ENCODE measurements at places on chromosomes 3 and 15. TPM values are rescaled to one million over a fixed set of nuclear protein-coding genes. Genes with fewer than 3 reads are reported as not detected.

- no peaks in the 10 kb centered on the region for H3K4me1 ChIP-seq
- no peak overlapping the region for H3K4me3 ChIP-seq
- no peak overlapping the region for H3K27ac ChIP-seq
- no peak for DNase-seq
These were observed 90.8 kb downstream of the LRIG1 start for GRCh38 chr3:66409771-66410754.

- no peaks in the 10 kb centered on the region for H3K27me3 ChIP-seq
- no peaks in the 10 kb centered on the region for H3K36me3 ChIP-seq
- H3K4me3 ChIP-seq, result no peak overlapping the region
- no peak overlapping the region for H3K27ac ChIP-seq
These were observed 92.0 kb downstream of the FAM43A start for GRCh38 chr3:194777729-194778128.

The SAMMSON gene
- 0.98 TPM for total RNA-seq

The HYKK gene
- total RNA-seq, result 5.8 TPM

GRCh38 chr3:71072986-71073385 lies 510.5 kb downstream of the FOXP1 start:
- DNase-seq, result no peak
- no peak overlapping the region for H3K27ac ChIP-seq
- H3K4me3 ChIP-seq, result no peak overlapping the region
- no peaks in the 10 kb centered on the region for H3K27me3 ChIP-seq
- no peaks in the 10 kb centered on the region for H3K4me1 ChIP-seq

- no peak for DNase-seq
- H3K4me1 ChIP-seq, result no peaks in the 10 kb centered on the region
- H3K27me3 ChIP-seq, result no peaks in the 10 kb centered on the region
- no peak overlapping the region for H3K4me3 ChIP-seq
These were observed 57.2 kb upstream of the RGMA start for GRCh38 chr15:93146196-93146595.

DNA sequence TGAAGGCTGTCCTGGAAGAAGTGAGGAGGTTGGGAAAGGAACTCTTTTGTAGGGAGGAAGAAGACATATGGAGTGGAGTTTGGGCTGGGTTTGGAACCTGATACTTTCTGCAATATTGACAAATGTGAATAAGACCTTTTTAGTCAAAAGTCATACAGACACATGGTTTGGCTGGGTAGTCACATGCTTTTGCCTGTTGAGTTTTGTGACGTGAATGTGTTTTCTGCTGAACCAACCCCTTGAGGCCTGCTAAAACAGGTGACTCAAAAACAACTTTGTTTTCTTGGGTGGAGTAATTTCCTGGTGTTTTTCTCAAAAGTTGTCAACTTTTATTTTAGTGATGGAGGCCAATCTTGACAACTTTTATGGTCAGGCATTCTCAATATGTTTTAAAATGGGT lies 39.4 kb upstream of the CCR4 start:
- H3K27ac ChIP-seq, result no peak overlapping the region
- H3K36me3 ChIP-seq, result no peaks in the 10 kb centered on the region
- no peak for DNase-seq
- no peak overlapping the region for H3K4me3 ChIP-seq
- H3K27me3 ChIP-seq, result no peaks in the 10 kb centered on the region

GRCh38 chr3:152159328-152159727 lies 109.4 kb upstream of the MBNL1 start:
- DNase-seq, result no peak
- H3K4me3 ChIP-seq, result no peak overlapping the region
- H3K36me3 ChIP-seq, result no peaks in the 10 kb centered on the region
- no peaks in the 10 kb centered on the region for H3K4me1 ChIP-seq
- no peaks in the 10 kb centered on the region for H3K27me3 ChIP-seq

GRCh38 chr3:13123013-13123654 lies 49.9 kb upstream of the IQSEC1 start:
- H3K4me1 ChIP-seq, result no peaks in the 10 kb centered on the region
- no peaks in the 10 kb centered on the region for H3K36me3 ChIP-seq
- no peaks in the 10 kb centered on the region for H3K27me3 ChIP-seq
- DNase-seq, result no peak
- H3K27ac ChIP-seq, result no peak overlapping the region
- no peak overlapping the region for H3K4me3 ChIP-seq
